Hematopoietic multipotent progenitor cell (in vitro differentiated cells): ENCODE measurements at places on chromosomes 6 and 20. TPM values are rescaled to one million over a fixed set of nuclear protein-coding genes. Genes with fewer than 3 reads are reported as not detected.

Gene TXNDC5
- 124 TPM for total RNA-seq

Gene SLC35D3
- under 0.01 TPM for total RNA-seq

Gene ECI2
- total RNA-seq = 38.0 TPM

- DNase-seq = no peak
Observed at GRCh38 chr6:149217466-149217888, 100.0 kb upstream of the TAB2 start.

- no peak for DNase-seq
Observed at GRCh38 chr6:137349856-137350830, 131.0 kb upstream of the IFNGR1 start.

- DNase-seq = no peak
Observed at GRCh38 chr6:99165838-99166237, 183.6 kb downstream of the FAXC start.
